Heart right ventricle (tissue), 16 donors: ENCODE measurements at places on chromosomes 13 and 19. TPM values are rescaled to one million over a fixed set of nuclear protein-coding genes. Genes with fewer than 3 reads are reported as not detected.

FGF22 gene
- polyA plus RNA-seq = 0.44 TPM

DNA sequence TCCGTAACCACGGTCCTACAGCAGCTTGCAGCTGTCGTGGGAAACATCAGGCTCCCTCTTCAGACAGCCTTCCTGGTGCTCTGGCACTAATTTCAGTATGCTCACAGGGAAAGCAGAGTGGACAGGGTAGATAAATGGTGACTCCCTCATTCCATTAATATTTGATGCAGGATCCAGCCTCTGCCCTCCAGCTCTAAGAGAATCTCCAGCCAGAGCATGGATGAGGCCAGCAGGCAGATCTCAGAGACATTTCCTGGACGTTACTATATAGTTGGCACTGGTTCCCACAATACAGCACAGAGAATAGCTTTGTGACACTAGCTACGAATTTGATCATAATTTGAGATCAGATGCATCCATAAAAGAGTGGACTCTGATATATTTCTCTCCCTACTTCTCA lies 341.4 kb downstream of the LIG4 start:
- DNase-seq = no peak

- peak; percentile 84 for DNase-seq
Measured at GRCh38 chr19:8001995-8002849, 3.2 kb downstream of the ELAVL1 start.

DNA sequence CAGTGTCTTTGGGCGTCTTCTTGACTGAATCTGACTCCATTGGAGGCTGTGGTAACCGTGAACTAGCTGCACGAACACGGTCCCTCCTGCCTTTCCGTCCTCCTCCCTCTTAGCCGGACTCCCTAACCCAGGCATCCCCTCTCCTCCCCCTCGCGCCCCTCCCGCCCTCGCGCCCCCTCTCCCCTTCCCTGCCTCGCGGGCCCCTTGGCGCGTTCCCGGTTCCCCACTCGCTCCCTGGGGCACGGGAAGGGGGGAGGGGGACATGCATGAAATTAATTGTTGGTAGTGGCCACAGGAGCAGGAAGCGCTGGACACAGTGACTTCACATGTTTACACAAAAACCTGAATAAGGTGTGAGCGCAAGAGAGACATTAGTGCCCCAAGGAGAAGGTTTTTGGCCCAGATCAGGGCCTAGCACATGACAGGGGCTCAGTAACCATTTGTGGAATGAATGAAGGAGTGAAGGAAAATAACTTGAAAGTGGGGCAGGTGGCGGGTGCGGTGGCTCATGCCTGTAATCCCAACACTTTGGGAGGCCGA lies 279 bp downstream of the DMRTC2 start:
- DNase-seq = no peak

- no peak for DNase-seq
Measured at GRCh38 chr13:72198042-72198441, 331.0 kb upstream of the DACH1 start.

GRCh38 chr19:46913852-46914430 lies 53.1 kb downstream of the ARHGAP35 start:
- no peak for DNase-seq

DNA sequence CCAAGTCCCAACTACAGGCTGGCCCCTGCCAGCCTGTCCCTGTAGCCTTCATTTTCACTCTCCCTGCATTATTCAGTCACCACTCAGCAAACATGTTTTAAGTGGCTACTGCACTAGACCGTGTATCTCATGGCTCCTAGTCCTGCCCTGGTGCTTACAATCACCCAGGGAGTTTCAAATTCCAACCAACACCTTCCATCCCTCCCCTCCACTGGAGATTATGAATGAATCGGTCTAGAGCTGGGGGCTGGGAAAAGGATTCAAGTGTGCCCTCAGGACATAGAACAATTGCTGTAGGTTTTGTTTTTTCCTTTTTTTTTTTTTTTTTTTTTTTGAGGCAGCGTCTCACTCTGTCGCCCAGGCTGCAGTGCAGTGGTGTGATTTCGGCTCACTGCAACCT lies 15.0 kb upstream of the TNFAIP8L1 start:
- no peak for DNase-seq

- no peak for DNase-seq
Measured at GRCh38 chr19:51258165-51259160, 7.6 kb downstream of the SIGLECL1 start.

- DNase-seq = no peak
Measured at GRCh38 chr13:113582841-113583631, 1.5 kb upstream of the TFDP1 start.

GRCh38 chr13:62033934-62034333 lies 618.3 kb upstream of the PCDH20 start:
- DNase-seq = no peak

DNA sequence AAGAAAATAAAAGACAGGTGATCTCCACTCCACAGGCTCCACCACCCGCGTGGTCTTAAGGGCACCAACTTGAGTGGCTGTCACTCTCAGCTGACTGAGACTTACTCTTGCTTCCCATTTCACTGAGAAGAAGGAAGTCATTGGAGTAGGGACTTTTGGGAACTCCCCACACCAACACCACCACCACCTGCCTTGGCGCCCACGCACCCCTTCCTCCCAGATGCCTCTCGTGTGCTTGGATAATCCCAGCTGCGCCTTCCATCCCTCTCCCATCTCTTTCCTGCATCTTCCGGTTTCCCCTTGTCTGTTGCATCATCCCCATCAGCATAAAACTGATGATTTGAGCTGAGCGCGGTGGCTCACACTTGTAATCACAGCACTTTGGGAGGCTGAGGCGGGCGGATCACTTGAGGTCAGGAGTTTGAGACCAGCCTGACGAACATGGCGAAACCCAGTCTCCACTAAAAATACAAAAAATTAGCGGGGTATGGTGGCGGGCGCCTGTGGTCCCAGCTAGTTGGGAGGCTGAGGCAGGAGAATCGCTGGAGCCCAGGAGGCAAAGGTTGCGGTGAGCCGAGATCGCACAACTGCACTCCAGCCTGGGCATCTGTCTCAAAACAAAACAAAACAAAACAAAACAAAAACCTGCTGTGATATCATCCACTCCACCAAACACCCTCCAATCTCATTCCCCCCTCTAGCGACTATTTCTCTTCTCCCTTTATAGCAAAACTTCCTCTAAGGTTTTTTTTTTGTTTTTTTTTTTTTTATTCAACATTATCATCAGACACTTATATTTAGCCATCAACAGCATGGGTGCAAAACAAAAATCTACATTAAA lies 25.5 kb downstream of the AP2S1 start:
- no peak for DNase-seq

DNA sequence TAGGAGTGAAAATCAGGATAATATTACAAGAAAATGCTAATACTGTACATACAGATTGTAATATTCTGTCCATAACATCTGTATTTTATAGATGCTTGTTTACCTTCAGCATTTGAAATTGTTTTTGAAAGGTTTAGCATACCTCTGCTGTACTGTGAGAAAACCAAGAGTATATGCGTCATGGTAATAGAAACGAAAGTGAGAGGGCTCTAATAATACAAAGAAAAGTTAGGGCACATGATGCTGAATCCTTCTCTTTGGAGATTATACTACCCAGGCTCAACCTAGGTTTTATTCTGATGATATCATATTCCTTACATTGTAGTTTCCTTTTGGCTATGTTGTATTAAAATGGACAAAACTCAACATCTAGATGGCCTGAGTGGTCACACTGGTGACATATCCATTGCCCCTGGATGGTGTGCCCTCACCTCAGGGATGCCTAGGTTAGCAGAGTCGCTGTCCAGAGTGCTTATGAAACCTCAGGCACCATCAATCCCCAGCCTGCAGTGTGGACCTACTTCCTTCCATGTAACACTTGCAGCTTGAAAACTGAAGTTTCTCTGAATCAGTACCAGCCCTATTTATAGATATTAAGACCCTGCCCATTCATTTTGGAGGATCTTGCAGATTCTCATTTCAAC lies 253.7 kb downstream of the KCTD12 start:
- no peak for DNase-seq
